ENCODE measurements at places on chromosomes 3 and 15.
A peak's percentile ranks its signal among the peaks of the same experiment; 100 is the strongest.

GRCh38 chr3:186782542-186783057, 777 bp upstream of the EIF4A2 start:
- DNase-seq: no peak

DNA sequence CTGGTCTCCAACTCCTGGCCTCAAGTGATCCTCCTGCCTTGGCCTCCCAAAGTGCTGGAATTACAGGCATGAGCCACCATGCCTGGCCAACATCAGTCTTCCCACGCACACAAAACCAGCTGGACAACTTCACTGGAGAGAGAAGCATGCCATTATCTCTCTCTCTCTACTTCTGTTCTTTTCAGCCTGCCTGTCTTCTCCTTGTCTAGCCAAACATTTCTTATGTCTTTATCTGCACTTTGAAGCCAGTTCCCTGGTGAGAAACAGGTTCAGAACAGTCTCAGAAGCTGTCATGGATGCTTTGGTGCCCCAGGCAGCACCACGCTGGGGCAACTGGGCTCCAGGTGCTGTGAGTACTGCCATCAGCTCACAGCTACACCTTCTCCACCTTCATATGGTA, 79.8 kb downstream of the PRICKLE2 start:
- no peak for DNase-seq

- DNase-seq: no peak
These were observed 87.2 kb upstream of the TPRG1 start for GRCh38 chr3:189084620-189085019.

- DNase-seq: no peak
These were observed 63.1 kb upstream of the TSEN2 start for GRCh38 chr3:12421132-12421531.

DNA sequence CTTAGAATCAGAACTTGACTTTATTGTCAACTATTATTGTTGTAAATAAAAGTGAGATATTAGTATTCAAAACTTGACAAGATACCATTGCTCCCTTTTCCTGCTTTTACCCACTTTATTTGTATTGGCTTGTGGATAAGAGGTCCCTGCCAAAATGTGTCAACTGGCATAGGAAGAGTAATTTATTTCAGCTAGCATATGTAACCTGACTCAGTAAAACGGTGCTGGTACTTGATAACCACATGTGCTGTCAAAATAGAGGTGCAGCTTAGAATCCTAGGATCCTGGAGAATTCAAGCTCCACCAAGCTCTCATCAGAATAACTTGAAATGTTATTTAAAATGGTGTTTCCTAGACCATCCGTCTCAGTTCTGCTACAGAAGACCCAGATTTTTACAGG, 90.2 kb upstream of the TGFBR2 start:
- DNase-seq: no peak

DNA sequence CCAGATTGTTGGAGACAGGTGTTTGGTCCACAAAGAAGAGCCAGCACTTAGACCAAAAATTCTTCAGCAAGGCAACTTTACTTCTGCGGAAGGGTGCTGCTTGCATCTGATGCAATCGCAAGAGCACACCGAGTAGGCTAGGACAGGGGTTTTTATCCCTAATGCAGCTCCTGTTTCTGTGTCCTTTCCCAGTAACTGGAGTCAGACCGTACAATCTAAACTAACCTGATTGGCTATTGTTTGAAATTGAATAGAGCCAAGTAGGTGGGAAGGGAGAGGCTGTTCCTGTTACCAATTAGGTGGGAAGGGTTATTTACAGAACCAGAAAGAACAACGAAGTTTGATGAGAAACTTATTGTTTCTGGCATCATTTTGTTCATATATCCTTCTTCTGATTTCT, 77.6 kb downstream of the CHCHD4 start:
- no peak for DNase-seq

DNA sequence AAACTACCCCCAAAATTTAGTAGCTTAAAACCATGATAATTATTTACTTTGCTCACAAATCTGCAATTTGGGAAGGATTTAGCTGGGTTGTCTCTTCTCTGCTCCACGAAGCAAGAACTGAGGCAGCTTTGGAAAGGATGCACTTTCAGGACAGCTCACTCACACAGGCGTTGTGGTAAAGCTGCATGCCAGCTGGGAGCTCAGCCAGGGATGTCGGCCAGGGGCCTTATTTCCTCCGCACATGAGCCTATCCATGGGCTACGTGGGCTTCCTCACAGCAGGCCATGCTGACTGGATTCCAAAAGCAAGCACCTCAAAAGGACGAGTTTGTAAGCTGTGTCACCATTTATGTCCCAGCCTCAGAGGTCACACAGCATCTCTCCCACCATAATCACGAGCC, 301.3 kb upstream of the IGF1R start:
- no peak for DNase-seq

DNA sequence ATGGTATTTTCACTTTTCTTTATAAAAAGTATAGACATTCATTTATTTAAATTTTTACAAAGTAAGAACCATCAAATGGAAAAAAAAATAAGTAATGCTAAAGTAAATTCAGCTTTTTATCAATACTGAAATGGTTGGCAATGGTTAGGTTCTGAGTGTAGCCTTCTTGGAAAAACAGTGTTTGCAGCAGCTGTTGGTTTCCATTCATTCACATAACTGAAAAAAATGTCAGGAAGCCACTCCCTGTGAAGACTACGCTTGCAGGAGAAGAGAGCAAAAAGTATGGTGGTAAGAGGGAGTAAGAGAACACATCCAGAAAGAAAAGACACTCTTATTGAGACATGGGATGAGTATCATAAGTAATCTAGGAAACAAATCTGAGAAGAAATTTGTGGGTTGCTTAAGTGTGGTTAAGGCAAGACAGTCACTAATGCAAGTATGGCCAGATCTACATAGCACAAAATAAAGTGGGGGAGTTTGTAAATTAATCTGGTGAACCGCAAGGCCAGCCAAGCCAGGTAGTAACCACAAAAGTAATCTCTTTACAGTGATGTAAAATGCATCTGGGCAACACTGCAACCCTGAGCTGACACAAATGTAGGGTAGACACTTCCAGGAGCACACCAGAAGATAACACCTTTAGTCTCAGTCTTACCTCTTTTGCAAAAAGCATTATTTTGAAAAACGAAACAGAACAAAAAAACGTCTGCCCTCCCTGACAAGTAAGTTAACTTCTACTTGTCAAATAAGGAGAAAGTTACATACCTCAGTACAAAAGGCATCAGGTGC, 133.7 kb downstream of the IGSF11 start:
- DNase-seq: no peak

GRCh38 chr3:4980229-4981203, 1.3 kb downstream of the BHLHE40 start:
- DNase-seq: peak; percentile 87

- no peak for DNase-seq
These were observed 166.9 kb downstream of the ABHD5 start for GRCh38 chr3:43857361-43858293.

GRCh38 chr3:177525414-177525813, 328.1 kb upstream of the TBL1XR1 start:
- DNase-seq: no peak

DNA sequence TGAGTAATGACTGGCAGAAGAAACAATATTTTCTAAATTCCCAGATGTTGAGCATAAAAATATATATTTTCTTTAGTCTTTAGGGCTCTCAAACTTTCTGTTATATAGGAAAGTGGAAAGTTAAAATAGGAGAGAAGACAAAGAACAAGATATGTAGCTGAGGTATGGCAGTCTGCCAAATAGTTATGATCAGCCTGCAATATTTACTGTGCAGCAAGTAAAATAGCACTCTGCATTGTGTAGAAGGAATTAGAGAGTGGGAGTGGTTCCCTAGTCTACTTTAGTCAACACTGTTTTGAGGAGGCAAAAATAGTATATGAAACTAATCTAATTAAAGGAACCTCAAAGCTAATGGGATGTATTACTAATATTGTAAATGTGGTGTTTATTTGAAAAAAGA, 978.1 kb upstream of the ALCAM start:
- DNase-seq: no peak

- DNase-seq: no peak
These were observed 192.6 kb upstream of the MBNL1 start for GRCh38 chr3:152076148-152076547.

GRCh38 chr3:179981646-179982045, 55.1 kb downstream of the PEX5L start:
- DNase-seq: no peak

- no peak for DNase-seq
These were observed 6.2 kb upstream of the PAK6 start for GRCh38 chr15:40232625-40233070.

DNA sequence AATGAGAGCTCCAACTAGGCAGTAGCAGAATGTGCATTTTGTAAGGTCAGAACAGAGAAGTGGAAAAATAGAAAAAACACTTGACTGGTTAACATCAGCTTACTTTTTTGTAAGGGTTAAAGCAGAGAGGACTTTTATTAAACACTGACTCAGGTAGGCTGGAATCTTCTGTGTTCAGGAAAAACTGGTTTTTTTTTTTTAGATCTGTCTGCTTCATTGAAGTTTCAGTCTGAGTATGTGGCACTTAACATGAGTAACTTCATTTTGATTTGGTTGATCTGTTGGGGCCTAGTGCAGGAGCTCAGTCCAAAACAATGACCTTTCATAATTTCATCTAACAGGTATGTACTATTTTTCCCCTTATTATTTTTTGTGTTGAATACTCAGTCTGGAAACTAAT, 141.1 kb downstream of the DOCK3 start:
- DNase-seq: no peak

- no peak for DNase-seq
These were observed 64.2 kb upstream of the LCTL start for GRCh38 chr15:66629817-66630576.

DNA sequence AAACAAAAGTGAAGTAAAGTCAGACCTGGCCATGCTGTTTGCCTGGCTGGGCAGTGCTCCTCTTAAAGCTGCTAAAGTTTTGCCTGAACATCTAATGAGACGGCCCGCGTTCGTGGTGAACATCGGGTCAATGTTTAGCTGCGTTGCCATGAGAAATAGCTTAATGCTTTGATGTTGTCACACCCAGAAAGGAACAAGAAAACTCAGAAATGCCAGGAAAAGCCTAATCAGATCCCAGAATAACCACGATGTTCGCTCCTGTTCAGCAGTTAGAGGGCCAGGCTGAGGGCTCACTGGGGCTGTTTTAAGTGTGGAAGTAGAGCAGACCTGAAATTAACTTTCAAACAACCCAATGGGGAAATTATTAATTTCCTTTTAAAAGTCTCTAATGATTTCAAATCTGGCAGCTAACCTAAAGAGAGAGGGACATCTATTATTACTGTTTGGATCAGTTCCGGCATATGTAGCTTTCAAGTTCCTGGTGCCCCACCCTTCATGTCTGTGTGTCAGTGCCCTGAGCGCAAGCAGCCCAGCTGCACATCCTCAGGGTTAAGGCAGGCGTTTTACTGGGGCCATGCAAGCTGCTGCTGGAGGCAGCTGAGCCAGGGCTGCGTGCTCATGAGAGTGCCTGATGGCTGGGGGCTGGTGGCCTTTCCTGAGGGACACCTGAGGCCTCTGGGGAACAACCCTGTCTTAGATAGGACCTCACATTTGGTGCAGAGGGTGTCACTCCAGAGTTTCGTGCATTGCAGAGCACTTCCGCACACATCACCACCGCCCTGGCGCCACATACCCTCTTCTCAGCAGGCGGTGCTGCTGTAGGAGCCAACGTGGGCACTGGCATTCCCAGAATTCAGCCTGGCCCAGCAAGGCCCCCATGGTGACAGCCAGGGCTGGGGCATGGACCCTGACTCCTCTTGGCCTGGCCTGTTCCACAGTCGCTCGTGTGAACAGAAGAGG, 76.6 kb downstream of the LRRK1 start:
- no peak for DNase-seq

DNA sequence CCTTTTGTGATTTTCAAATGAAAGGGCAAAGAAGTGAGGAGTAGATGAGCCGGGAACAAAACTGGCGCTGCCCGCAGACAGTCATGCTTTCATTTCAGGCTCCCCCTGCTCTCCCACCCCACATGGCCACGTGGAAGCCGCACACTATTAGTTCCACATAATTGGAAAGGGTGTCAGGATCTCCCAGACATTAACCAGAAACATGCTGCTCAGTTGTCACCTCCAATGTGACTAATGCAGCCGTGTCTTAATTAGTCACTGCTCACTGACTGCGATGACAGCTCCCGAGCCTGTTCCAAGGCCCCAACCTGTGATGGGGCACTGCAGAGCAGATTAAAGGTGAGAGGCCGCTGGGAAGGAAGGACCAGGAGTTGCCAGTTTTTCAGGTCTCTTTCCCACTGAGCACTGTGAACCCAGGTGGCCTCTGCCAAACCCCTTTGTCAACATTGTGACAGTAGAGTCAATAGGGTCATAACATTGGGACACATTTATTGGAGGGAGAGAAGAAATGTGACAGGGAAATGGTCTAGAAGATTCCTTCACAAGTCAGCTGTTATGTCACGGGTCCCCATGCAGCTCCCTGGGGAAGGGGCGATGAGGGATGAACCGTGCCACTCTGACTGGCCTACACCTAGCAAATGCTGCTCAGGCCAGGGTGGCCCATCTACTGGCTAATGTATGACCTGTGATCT, 38.6 kb upstream of the SFMBT1 start:
- no peak for DNase-seq

- no peak for DNase-seq
These were observed 45.9 kb upstream of the ABHD10 start for GRCh38 chr3:111932946-111933345.

All from H4 (cell line).